Esophagus muscularis mucosa (tissue), 4 donors: ENCODE measurements at places on chromosomes 3 and 15. TPM values are rescaled to one million over a fixed set of nuclear protein-coding genes. Genes with fewer than 3 reads are reported as not detected.

The FGD5 gene
- 16.2 TPM for total RNA-seq

The GOLGA6D gene
- not detected for total RNA-seq

The FAM174B gene
- 15.2 TPM for total RNA-seq

The BFSP2 gene
- not detected for total RNA-seq

The RLBP1 gene
- not detected for total RNA-seq
